Progenitor cell of endocrine pancreas (in vitro differentiated cells): ENCODE measurements at places on chromosomes 7 and 10. TPM values are rescaled to one million over a fixed set of nuclear protein-coding genes. Genes with fewer than 3 reads are reported as not detected.

PTEN gene
- 66.7 and 71.0 TPM in 2 replicates for total RNA-seq

TAS2R4 gene
- total RNA-seq, result 2.4 and 3.7 TPM in 2 replicates

FEZF1 gene
- not detected in 2 replicates for total RNA-seq

DNA sequence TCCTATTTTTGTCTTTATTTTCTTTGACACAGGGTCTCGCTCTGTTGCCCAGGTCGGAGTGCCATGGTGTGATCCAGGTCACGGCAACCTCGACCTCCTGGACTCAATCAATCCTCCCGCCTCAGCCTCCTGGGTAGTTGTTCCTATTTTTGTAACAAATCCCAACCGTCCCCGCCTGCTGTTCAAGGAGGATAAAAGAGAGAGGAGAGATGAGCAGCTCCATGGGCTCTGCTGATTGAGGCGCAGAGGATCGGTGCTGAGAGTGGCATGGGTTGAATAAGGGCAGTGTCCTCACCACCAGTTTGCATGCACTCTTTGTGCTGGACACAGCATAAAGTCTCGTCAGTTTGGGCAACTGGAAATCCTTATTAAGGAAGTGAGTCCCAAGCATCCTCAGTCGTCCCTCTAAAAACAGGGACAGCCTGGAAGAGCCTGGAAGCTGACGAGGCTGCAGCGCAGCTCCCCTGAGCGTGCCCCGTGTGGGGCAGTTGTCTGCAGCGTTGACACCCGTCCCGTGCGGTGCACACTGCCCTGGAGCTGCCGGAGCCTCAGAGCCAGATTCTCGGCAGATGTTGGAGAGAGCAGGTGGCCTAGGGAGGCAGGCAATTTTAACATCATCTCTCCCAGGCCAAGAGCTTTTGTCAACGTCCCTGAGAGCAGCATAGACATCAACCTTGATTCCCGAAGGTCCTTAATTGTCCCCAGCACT lies 404.2 kb upstream of the RNF32 start:
- DNase-seq, result no peak
- peaks cover 7% of the 10 kb centered on the region for H3K27me3 ChIP-seq
- no peaks in the 10 kb centered on the region for H3K36me3 ChIP-seq
- H3K27ac ChIP-seq, result no peak overlapping the region
- H3K4me3 ChIP-seq, result no peak overlapping the region

DNA sequence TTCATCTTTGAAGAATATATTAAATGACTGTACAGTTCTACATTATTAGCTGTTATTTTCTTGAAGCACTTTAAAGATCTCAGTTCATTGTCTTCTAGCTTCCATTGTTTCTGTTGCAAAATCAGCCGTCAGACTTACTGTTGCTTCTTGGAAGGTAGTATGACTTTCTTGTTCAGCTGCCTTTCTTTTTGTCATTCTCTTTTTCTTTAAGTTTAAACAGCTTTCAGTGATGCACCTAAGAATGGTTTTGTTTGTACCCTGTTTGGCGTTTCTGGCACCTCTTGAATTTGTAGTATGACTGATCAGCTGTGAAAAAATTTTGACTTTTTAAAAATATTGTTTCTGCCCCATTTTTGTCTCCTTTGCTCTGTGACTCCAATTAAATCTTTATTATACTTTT lies 9.3 kb downstream of the MKLN1 start:
- no peak for DNase-seq
- no peaks in the 10 kb centered on the region for H3K4me1 ChIP-seq
- H3K27me3 ChIP-seq, result no peaks in the 10 kb centered on the region
- H3K4me3 ChIP-seq, result no peak overlapping the region
- no peak overlapping the region for H3K27ac ChIP-seq

- peaks cover 21% of the 10 kb centered on the region for H3K27me3 ChIP-seq
- no peaks in the 10 kb centered on the region for H3K4me1 ChIP-seq
- DNase-seq, result no peak
- no peak overlapping the region for H3K4me3 ChIP-seq
Measured at GRCh38 chr7:117338020-117338419, 15.2 kb upstream of the WNT2 start.

- H3K4me3 ChIP-seq, result no peak overlapping the region
- peaks cover 7% of the 10 kb centered on the region for H3K4me1 ChIP-seq
- peak overlapping the region; percentile 74 for H3K27ac ChIP-seq
- no peaks in the 10 kb centered on the region for H3K36me3 ChIP-seq
Measured at GRCh38 chr10:125201108-125201524, 40.8 kb upstream of the CTBP2 start.

GRCh38 chr7:91263384-91264045 lies 718 bp upstream of the FZD1 start:
- H3K27me3 ChIP-seq, result peaks cover 38% of the 10 kb centered on the region
- peaks cover 18% of the 10 kb centered on the region for H3K4me1 ChIP-seq
- peak overlapping the region; percentile 87 for H3K4me3 ChIP-seq
- peak; percentile 21 for DNase-seq
- peak overlapping the region; percentile 96 for H3K27ac ChIP-seq

DNA sequence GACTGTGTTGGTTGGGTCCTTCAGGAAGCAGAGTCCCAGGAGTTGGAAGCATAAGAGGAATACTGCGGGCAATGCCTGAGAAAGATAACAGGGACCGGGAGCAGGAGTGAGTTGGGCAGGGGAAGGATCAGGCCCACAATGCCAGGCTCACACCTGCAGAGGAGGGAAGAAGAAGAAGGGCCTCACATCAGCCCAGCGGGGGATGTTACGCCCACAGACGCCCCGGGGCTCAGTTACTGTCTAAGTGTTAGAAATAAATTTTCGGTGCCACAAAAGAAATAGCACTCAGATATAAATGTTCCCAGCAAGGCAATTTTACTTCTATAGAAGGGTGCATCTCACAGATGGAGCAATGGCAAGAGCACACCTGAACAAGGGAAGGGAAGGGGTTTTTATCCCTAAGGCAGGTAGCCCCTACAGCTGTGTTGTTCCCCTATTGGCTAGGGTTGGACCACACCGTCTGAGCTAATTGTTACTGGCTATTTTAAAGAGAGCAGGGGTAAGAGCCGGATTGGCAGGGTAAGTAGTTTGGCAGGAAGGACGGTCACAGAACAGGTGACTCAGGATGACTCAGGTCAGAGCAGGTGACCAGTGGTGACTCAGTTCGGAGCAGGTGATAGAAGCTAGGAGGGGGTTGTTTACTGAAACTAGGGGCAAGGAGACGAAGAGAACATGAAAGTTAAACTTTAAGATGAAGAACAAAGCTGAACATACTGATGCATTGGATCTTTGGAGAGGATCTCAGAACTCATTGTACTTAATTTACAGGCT lies at the start of gene NOS3:
TSS of gene NOS3 (plus strand) at position 602 of the 771 bp plus-strand sequence. CDS start 2,787 bp downstream, outside the sequence.
- H3K4me3 ChIP-seq, result no peak within 1 kb of the TSS
- no peak within 1 kb of the TSS for H3K27ac ChIP-seq
- peaks cover 38% of the 10 kb centered on the region for H3K27me3 ChIP-seq
- no peak for DNase-seq
- no peaks in the 10 kb centered on the region for H3K4me1 ChIP-seq
- H3K36me3 ChIP-seq, result no peaks in the 10 kb centered on the region

DNA sequence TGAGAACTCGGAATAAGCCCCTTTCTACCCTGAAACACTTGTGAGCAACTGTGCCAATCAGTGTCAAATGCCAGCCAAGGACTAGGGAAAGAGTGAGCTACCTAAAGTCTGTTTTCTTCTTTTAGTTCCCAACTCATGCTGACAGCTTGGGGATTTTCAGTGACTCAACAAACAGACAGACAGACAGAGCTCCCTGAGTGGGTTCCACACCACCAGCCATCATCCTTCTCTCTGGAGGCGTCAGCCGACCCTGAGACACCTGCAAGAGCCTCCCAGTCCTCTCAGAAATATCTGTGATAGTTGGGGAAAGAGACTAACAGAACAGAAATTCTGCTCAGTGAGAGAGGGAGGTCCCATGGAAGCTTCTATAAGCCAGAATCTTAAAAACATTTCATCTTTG lies 49.5 kb downstream of the GATA3 start:
- peaks cover 9% of the 10 kb centered on the region for H3K4me1 ChIP-seq
- no peaks in the 10 kb centered on the region for H3K36me3 ChIP-seq
- H3K27ac ChIP-seq, result no peak overlapping the region
- H3K4me3 ChIP-seq, result no peak overlapping the region
- H3K27me3 ChIP-seq, result peaks cover 66% of the 10 kb centered on the region

- DNase-seq, result peak; percentile 79
- H3K4me3 ChIP-seq, result peak within 1 kb of the TSS; percentile 84
- peaks cover 34% of the 10 kb centered on the region for H3K4me1 ChIP-seq
- H3K27me3 ChIP-seq, result peaks cover 7% of the 10 kb centered on the region
- H3K36me3 ChIP-seq, result no peaks in the 10 kb centered on the region
Measured at GRCh38 chr10:100009793-100010676, at the start of gene DNMBP. DNMBP (minus strand) TSS chr10:100009947; CDS start chr10:99972124, 37,823 bp downstream.

- DNase-seq, result no peak
- peaks cover 9% of the 10 kb centered on the region for H3K4me1 ChIP-seq
- no peak overlapping the region for H3K27ac ChIP-seq
Measured at GRCh38 chr7:45643630-45644029, 69.5 kb downstream of the ADCY1 start.

- H3K27ac ChIP-seq, result no peak overlapping the region
- H3K36me3 ChIP-seq, result no peaks in the 10 kb centered on the region
- peaks cover 3% of the 10 kb centered on the region for H3K4me1 ChIP-seq
- H3K4me3 ChIP-seq, result no peak overlapping the region
- no peak for DNase-seq
Measured at GRCh38 chr7:46569133-46569465, 648.0 kb upstream of the IGFBP3 start.
